ENCODE measurements at places on chromosomes 4 and X.

DNA sequence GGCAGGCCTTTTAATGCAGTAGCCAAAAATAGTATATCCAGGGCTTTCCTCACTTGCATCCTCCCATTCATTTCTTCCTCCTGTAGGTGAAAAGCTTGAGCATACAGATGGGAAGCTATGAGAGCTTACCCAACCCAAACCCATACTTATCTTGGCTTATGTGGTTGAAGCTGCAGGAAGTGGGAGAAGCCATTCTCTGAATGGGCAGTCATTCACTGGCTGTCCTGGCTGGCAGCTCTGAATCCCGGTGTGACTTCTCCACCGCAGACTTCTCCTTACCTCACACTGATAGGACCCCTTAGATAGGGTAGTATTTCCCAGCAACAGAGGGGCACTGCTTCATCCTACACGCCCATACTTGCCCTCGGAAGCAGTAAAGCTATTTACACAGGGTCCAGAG is 125.4 kb downstream of the AMMECR1 start:
- DNase-seq = no peak

DNA sequence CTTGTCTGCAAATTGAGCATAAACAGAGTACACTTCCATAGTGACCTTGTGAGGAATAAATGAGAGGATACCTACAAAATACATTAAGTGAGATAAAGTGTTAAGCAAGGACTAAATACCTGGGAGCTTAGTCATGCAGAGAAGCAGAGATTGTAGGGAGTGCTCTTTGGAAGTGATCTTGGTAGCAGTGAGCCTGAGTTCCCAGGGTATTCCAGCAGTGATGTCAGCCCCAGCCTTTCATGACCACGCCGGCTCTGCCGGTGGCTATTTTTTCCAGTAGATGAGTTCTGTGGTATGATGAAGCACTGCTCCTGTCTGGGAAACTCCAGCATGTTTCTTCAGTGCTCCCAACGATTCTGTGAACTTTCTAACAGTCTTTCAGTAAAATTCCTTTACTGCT is 391.5 kb upstream of the IGFBP7 start:
- no peak for DNase-seq

- DNase-seq = no peak
These were observed 290.3 kb upstream of the LDB2 start for GRCh38 chr4:17188547-17189400.

DNA sequence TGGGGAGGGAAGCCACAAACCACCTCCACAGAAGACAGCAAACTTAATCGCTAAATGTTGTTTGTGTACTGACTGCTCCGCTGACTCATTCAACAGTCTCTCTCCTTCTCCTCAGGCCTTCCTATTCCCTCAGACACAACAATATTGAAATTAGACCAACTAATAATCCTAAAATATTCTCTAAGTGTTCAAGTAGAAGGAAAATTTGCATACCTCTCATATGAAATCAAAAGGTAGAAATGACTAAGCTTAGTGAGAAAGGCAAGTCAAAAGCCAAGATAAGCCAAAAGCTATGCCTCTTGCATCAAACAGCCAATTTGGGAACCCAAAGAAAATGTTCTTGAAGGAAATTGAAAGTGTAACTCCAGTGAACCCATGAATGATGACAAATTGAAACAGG is 75.7 kb upstream of the ARHGAP24 start:
- DNase-seq = no peak

GRCh38 chrX:40273356-40274050 is 175.7 kb upstream of the BCOR start:
- no peak for DNase-seq

DNA sequence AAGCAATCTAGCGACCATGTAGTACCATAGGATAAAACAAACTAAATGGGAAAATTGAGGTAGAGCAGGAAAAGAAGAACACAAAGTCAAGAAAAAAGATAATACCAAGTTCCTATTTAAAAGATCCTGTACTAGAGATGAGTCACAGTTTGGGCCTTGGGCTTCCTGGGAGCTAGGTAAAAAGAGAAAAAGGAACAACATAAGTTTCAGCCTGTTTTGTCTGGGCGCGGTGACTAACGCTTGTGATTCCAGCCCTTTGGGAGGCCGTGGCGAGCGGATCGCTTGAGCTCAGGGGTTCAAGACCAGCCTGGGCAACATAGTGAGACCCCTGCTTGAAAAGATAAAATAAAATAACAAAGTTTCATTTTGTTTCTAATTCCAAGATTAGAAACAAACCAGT is 14.0 kb upstream of the TMEM156 start:
- DNase-seq = no peak

DNA sequence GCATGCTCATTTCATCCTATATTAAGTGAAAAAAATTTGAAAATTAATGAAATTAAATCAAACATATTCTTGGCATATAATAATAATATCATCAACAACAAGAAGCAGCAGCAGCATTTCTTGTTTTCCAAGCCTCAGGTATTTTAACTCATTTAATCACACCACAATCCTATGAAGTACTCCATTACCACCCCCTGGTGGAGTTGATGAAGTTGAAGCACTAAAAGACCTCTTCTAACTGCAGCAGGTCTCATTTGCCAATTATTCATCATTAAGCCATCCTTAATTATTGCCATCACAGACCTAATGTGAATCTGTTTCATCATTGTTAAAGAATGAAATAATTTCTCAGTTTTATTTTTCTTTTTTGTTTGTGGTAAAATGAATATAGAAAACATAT is 801.4 kb upstream of the GRID2 start:
- DNase-seq = no peak

GRCh38 chr4:15242021-15242420 is 185.8 kb upstream of the C1QTNF7 start:
- no peak for DNase-seq

Data from stimulated activated CD8-positive, alpha-beta memory T cell treated with anti-CD3 and anti-CD28 coated beads, Interleukin-15, amount 100 ng/mL, for 48 hours (primary cell).